ENCODE measurements at places on chromosomes 4 and X.

GRCh38 chr4:79964400-79965211, 108.4 kb downstream of the ANTXR2 start:
- no peak for DNase-seq

DNA sequence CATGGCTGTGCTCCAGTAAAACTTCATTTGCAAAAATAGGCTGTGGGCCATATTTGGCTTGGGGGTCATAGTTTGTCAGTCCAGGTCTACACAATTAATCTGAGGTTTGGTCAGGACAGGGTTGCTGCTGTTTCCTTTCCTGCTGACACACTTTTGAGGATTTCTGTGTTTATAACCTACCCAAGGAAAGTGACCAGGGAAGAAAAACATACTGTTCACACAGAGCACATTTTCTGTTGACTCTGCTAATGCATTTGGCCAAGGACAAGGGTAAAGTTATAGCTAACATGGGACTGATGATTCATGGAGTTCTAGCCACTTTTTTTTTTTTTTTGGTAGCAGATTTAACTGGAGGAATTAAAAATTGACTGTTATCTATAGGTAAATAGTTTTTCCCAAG, 43.9 kb upstream of the GEMIN8 start:
- DNase-seq, result no peak

GRCh38 chrX:33589316-33589715, 378.0 kb upstream of the DMD start:
- DNase-seq, result no peak

- DNase-seq, result no peak
Measured at GRCh38 chr4:154390324-154390723, 101.3 kb downstream of the DCHS2 start.

- no peak for DNase-seq
Measured at GRCh38 chr4:13994016-13994415, 366.5 kb upstream of the BOD1L1 start.

GRCh38 chrX:78923198-78924015, 21.8 kb upstream of the P2RY10 start:
- no peak for DNase-seq

DNA sequence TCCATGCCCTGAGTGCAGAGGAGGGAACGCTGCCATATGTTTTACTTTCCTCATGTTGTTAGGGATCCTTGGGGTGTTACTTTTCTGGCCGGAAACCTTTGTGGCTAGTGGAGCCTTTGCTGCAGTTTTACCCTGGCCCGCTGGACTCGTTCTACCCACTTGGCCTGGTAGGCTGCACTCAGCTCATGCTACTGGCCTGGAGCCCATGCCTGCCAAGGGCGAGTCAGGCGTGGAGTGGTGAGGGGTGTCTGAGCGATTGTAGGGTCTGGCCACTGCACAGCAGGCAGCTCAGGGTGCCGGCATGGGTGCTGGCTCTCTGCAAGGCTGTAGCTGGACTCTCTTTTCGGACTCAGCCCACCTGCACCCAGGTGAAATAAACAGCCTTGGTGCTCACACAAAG, 41.4 kb upstream of the IL9R start:
- DNase-seq, result no peak

DNA sequence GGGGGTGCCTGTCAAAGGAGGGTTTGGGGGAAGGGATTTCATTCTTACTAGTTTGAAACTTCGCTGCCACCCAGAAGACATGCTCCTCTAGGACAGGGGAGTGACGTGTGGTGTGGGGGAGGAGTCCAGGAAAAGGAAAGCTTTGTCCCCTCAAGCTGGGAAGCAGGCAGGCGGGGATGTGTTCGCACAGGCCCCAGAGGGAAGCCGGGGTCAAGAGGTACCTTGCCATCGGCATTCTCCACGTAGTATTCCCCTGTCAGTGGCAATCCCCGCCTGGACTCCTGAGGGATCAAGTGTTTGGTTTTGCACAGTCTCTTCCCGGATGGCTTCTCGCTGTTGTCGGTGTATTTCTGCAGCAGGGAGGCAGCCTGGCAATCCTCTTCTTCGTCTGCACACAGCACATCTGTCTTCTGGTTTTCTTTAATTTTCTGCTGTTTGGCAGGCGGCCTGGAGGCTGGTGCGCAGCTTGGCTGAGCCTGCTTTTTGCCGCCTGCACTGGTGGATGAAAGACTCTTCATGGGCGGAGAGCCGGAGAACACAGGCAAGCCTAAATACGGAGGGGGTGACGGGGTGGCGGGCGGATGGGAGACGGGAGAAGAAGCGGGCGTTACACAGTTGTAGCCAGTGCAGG, 35.1 kb downstream of the BCOR start:
- DNase-seq, result no peak

- DNase-seq, result no peak
Measured at GRCh38 chr4:129364747-129365452, 268.9 kb downstream of the C4orf33 start.

- DNase-seq, result no peak
Measured at GRCh38 chr4:33437406-33437805, 2717.2 kb downstream of the PCDH7 start.

DNA sequence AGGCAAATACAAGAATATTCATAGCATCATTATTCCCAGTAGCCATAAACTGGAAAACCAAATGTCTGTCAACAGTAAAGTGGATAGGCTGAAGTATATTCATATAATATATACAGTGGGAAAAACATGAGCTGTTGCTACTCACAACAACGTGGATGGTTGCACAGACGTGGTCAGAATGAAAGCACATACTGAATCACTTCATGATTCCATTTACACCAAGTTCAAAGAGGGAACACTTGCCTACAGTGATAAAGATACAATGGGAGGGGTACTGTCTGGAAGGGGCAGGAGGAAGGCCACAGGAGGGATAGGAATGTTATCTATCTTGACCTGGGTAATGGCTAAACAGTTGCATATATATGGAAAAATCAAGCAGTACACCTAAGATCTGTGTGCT, 25.3 kb downstream of the APBB2 start:
- DNase-seq, result no peak

- DNase-seq, result no peak
Measured at GRCh38 chrX:96244955-96245354, 439.7 kb upstream of the DIAPH2 start.

DNA sequence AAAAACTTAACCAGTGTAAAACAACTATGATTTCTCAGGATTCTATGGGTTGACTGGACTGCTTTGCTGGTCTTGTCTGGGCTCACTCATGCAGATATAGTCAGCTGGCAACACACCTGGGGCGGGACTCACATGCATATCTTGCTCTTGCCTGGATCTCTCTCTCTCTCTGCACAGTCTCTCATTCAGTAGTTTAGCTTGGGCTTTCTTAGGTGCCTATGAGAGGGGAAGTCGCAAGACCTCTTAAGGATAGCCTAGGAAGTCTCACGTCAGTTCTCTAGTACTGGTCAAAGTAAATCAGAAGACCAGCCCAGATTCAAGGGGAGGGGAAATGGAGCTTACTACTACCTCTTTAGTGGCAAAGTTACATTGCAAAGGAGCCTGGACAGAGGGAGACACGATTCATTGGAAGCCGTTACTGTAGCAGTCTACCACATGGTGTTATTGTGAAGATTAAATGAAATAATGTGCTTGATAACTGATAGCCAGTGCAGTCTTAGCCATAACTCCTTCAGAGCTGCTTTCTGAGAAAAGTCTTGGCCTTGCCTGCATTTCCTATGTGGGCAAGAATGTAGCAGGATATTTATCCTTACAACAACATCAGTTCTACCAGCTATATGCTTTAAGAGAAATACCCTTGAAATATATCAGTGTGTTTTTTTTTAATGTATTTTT, 2.1 kb downstream of the COPS4 start:
- no peak for DNase-seq

- no peak for DNase-seq
Measured at GRCh38 chrX:106588801-106589200, 23.0 kb upstream of the RADX start.

DNA sequence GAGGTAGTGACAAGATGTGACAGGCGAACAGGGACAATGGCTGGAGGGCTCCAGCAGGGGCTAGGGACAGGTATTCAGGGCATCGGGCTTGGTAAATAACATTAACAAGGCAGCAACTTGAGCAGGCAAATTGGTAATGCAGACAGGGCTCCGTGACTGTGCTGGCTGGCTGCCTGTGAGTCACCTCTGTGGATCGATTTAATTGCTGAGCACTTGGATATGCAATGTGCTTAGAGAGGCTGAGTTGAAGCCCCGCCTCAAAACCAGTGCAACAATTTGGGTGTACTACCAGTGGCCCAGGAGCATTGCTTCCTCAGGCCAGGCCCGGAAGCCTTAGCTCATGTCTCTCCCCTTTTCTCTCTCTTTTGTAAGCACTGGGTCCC, 19.5 kb downstream of the CNGA2 start:
- no peak for DNase-seq

- peak; percentile 48 for DNase-seq
Measured at GRCh38 chr4:47031011-47031678, at the start of gene GABRB1. Gene GABRB1, plus strand, starts transcription at chr4:47031567.

DNA sequence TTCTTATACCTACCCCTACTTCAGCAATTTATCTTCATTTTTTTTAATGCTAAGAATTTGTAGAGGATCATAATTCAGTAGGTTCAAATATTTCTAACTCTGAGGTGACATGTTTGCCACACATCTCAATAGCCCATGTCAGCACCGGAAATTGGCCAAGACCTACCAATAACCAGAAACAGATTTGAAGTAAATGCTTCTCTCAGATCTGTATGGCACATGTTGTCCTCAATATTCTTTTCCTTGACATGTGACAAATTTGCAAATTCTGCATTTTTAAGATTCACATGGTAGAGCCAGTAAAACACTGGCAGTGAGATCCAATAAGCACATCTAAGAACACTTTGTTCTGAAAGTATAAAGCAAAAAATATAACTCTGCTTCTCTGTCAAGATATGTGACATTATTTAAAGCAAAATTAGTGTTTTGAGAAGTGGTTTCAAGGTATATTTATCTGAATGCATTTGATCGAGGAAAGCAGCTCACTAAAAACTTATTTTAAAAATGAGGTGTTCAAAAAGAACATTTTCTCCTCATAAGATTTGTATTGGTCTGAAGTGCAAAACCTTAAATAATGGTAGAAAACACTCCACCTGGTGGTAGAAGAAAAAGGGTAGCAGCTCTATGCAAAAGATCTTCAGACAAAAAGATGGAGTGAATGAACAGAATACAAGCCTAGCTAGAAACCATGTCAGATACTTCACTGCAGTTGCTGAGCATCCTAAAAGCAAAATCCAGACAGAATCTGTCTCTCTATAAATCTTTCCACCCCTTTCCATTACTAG, 513.8 kb upstream of the FAM241A start:
- DNase-seq, result no peak

DNA sequence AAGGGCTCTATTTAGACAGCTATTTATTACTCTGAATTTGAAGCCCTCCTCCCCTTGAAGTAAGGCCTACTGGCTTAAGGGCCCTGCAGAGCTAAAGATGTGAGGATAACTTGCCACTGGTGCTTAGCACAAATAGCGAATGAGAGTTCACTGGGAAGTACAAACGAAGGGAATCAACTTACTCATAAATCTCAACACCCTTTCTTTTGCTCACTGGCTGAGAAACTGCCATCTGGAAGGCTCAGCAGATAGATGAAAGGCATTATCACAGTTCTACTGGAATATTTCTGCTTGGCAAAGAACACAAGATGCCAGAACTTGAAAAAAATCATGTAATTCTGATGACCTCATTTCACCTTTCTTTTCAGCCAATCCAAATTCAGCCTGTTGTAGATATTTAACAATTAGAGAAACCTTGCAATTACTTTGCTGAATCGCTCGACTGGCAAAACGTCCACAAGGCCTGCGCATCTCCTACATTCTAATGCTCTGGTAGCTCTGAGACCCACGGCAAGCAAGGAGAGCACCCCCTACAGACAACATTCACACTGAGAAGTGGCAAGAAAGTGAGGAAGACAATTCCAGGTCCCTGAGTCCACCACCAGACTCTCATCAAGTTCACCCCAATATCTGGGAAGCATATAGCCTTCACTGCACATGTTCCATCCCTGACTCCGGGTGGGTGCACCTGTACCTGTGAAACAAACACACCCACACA, 27.5 kb downstream of the TSPAN5 start:
- DNase-seq, result no peak

DNA sequence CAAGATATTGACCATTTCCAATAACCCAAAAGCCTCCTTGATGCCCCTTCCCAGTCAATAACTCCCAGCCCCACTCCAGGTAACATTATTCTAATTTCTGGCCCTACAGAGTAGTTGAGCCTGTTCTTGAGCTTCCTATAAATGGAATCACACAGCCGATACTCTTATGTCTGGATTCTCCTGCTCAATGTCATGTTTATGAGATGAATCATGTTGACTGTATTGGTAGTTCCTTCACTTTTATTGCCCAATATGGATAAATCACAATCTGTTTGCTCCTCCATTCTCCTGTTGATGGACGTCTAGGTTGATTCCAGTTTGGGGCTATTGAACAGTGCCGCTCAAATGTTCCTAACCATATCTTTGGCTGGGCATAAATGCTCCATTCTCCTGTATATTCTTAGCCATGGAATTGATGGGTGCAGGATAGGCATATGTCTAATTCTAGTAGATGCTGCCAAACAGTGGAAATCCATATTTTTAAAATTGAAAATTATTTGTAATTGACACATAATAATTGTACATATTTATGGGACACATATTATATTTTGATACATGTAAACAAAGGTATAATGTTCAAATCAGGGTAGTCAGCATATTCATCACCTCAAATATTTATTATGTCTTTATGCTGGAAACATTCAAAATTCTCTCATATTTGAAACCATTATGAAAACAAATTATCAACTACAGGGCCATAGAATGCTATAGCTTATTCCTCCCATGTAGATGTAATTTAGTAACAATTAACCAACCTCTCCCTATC, 40.5 kb upstream of the SLC2A9 start:
- no peak for DNase-seq

GRCh38 chrX:18666614-18667013, 5.3 kb downstream of the RS1 start:
- DNase-seq, result no peak

- DNase-seq, result no peak
Measured at GRCh38 chr4:70313736-70314135, 21.0 kb upstream of the CABS1 start.

DNA sequence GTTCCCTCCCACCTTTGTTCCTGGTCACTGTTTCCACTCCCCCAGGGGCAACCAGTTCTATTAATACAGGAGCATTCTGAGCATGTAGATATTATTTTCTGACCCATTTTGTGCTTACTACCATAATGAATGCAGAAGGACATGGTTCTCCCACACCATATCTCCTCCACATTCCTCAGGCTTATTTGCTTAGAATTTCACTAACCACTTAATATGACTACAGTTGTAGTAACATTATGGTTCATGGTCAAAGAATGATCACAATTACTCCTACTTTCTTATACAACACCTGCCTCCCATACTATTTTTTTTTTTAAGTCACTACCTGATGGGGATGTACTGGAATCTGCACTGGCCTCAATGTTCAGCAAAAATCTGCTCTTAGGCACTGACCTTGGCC, 7.5 kb upstream of the FAM184B start:
- no peak for DNase-seq

DNA sequence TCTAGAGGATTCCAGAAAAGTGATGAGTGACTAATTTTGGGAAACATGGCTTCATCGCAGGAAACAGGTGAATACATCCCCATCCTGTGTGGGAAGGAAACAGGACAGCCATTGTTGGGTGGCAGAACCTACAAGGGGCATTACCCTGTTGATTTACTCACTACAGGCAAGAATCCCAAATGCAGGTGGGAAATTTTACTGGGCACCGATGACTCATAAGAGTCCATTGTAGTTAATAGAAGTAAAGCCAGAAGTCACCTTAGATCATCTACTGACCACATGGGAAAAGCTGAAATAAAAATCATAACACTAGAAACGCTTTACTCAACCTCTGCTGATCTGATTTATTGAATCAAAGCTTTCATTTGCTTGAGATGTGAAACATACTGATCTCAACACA, 136.4 kb downstream of the TRIML1 start:
- no peak for DNase-seq

GRCh38 chr4:153223930-153224329, 19.7 kb downstream of the TRIM2 start:
- no peak for DNase-seq
